WTC11 (cell line): ENCODE measurements at places on chromosomes 5 and 9. TPM values are rescaled to one million over a fixed set of nuclear protein-coding genes. Genes with fewer than 3 reads are reported as not detected.
A peak's percentile ranks its signal among the peaks of the same experiment; 100 is the strongest.

Gene STKLD1
- 0.94 to 1.6 TPM (median 0.98 TPM) in 3 replicates for total RNA-seq

- no peak for DNase-seq
- peak overlapping the region; percentile 69 for H3K4me3 ChIP-seq
- H3K27ac ChIP-seq = peak overlapping the region; percentile 98
- H3K4me1 ChIP-seq = peaks cover 61% of the 10 kb centered on the region
- no peaks in the 10 kb centered on the region for H3K27me3 ChIP-seq
- peaks cover 16% of the 10 kb centered on the region for H3K36me3 ChIP-seq
Measured at GRCh38 chr5:180809403-180810209, 7.0 kb upstream of the MGAT1 start.

- no peak overlapping the region for H3K4me3 ChIP-seq
- no peak for DNase-seq
- H3K4me1 ChIP-seq = peaks cover 6% of the 10 kb centered on the region
- no peak overlapping the region for H3K27ac ChIP-seq
Measured at GRCh38 chr5:16609412-16609811, 7.4 kb downstream of the RETREG1 start.

Gene CEP120
- total RNA-seq = 15.2 to 19.9 TPM (median 15.9 TPM) in 3 replicates
